ENCODE measurements at places on chromosomes 3 and 15.

DNA sequence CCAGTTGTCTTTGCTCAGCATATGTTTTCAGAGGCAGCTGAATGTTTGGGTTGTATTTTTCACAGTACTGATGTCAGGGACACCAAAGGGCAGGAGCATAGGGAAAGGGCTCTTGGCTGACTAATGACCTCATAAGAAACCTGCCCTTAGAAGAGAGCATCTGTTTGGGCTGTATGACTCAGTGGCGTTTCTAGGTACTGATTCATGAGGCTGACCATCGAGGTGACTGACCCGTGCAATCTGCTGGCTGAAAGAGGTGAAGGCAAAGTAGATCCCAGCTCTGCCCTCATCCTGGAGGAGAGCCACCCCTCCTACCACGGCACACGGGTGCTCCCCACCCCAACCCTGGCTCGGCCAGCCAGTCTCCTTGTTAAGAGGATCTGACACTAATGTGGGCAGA, 8.3 kb downstream of the LMCD1 start:
- no peak overlapping the region for H3K4me3 ChIP-seq
- H3K4me1 ChIP-seq: no peaks in the 10 kb centered on the region
- no peaks in the 10 kb centered on the region for H3K27me3 ChIP-seq
- no peak for DNase-seq

DNA sequence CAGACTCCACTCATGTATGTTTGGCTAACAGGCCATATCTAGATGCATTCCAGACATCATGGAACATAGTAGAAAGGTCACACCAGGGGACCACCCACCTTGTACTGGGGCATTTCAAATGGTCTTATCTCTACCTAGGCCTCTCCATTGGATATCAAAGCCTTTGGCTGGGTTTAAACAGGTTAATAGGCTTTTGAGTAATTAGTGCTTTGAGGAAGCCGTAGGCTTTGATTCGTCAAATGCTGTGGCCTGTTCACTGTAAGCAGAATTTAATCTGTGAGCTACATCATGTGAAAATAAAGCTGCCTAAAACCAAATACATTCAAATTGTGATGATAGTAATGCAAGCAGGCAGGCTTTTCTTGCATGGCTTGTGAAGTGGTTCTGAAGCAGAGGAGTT, 129.5 kb downstream of the ST8SIA2 start:
- no peak overlapping the region for H3K4me3 ChIP-seq
- H3K27ac ChIP-seq: no peak overlapping the region
- no peaks in the 10 kb centered on the region for H3K36me3 ChIP-seq
- H3K4me1 ChIP-seq: no peaks in the 10 kb centered on the region
- H3K27me3 ChIP-seq: no peaks in the 10 kb centered on the region
- no peak for DNase-seq

GRCh38 chr15:81168644-81169043, 28.0 kb upstream of the IL16 start:
- no peak overlapping the region for H3K27ac ChIP-seq
- no peaks in the 10 kb centered on the region for H3K36me3 ChIP-seq
- H3K4me3 ChIP-seq: no peak overlapping the region
- no peaks in the 10 kb centered on the region for H3K27me3 ChIP-seq
- DNase-seq: no peak
- H3K4me1 ChIP-seq: peaks cover 20% of the 10 kb centered on the region

GRCh38 chr3:194439881-194440550, 41.0 kb upstream of the GP5 start:
- H3K4me3 ChIP-seq: no peak overlapping the region
- no peaks in the 10 kb centered on the region for H3K4me1 ChIP-seq
- H3K27me3 ChIP-seq: no peaks in the 10 kb centered on the region
- DNase-seq: no peak

- no peaks in the 10 kb centered on the region for H3K27me3 ChIP-seq
- no peaks in the 10 kb centered on the region for H3K36me3 ChIP-seq
- no peaks in the 10 kb centered on the region for H3K4me1 ChIP-seq
Observed at GRCh38 chr3:23189187-23189586, 13.9 kb upstream of the UBE2E2 start.

DNA sequence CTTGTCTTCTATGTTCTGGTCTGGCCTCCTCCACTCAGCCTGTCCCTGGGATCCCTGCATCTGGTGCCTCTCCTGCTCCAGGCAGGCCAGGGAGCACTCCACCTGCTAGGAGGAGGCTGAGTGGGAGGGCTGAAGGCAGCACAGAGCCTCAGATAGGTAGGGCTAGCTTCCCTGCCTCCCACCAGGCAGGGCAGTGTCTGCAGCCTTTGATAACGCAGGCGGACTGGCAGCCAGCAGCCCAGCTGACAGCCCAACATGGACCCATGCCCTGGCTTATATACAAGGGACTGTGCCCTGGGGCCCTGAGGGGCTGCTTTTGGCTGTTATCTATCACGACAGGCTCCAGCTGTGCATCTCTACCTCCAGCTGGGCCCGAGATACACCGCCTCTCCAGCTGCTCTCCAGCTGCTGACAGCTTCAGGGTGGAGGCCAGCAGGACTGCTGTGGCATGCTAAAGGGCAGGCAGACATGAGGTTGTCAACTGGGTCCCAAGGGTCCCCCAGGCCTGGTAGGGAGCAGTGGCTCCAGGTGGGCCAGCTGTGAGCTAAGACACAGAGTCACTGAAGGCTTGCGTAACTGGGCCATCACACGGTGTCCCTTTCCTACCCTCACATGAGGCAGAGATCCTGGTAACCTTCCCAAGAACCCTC, 5.2 kb upstream of the CLK3 start:
- no peaks in the 10 kb centered on the region for H3K27me3 ChIP-seq
- H3K4me1 ChIP-seq: no peaks in the 10 kb centered on the region
- H3K36me3 ChIP-seq: no peaks in the 10 kb centered on the region
- no peak for DNase-seq

- H3K27me3 ChIP-seq: no peaks in the 10 kb centered on the region
- DNase-seq: no peak
- H3K36me3 ChIP-seq: no peaks in the 10 kb centered on the region
- no peak overlapping the region for H3K4me3 ChIP-seq
- no peaks in the 10 kb centered on the region for H3K4me1 ChIP-seq
- no peak overlapping the region for H3K27ac ChIP-seq
Observed at GRCh38 chr3:82973791-82974190, 1212.3 kb upstream of the GBE1 start.

GRCh38 chr15:38517312-38517975, 47.2 kb downstream of the RASGRP1 start:
- peaks cover 57% of the 10 kb centered on the region for H3K36me3 ChIP-seq
- H3K4me3 ChIP-seq: no peak overlapping the region
- H3K27ac ChIP-seq: no peak overlapping the region
- H3K4me1 ChIP-seq: no peaks in the 10 kb centered on the region
- no peak for DNase-seq

DNA sequence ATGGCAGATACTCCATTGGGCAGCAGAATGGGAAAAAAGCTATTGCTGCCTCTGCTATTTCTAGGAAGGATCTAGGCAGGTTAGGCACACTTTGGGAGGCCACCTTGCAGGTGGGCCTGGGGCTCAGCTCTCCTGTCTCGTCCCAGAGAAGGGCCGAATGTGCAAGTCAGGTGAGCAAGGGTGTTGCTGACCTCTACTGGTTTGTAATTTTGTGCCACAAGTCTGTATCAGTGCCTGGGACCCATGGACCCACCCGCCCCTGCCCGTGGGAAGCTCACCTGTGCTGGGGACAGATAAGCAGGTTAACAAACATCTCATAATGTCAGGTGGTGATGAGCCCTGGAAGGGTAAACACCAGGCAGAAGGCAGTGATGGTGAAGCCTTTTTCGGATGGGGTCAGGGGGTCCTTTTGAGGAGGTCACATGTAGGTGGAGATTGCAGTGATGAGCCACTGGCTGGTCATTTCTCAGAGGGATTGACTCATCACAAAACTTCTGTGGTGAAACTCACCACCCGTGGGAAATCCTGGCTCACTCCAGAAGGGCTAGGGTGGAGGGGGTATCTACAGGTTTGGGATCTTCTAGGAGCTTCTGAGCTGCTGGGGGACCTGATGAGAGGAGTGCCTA, 161.3 kb downstream of the KLF13 start:
- H3K4me3 ChIP-seq: no peak overlapping the region
- H3K27me3 ChIP-seq: no peaks in the 10 kb centered on the region
- no peak for DNase-seq
- no peak overlapping the region for H3K27ac ChIP-seq

DNA sequence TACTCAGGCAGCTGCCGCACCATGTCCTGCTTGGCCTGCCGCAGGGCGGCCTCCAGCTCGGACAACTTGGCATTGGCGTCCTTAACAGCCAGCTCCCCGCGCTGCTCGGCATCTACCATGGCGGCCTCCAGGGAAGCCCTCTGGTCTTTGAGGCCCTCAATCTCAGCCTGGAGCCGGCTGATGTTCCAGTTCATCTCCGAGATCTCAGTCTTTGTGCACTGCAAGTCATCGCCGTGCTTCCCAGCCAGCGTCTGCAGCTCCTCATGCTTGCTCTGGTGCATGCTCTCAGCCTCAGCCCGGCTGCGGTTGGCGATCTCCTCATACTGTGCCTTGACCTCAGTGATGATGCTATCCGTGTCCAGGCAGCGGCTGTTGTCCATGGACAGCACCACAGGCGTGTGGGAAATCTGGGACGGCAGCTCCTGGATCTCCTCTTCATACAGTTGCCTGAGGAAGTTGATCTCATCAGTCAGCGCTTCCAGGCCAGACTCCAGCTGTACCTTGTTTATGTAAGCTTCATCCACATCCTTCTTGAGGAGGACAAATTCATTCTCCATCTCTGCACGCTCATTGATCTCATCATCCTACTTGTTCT, 15.5 kb upstream of the PSTPIP1 start:
- no peak overlapping the region for H3K27ac ChIP-seq
- no peaks in the 10 kb centered on the region for H3K27me3 ChIP-seq
- H3K36me3 ChIP-seq: no peaks in the 10 kb centered on the region
- DNase-seq: no peak

GRCh38 chr15:75720787-75721479, 8.3 kb upstream of the CSPG4 start:
- no peak overlapping the region for H3K27ac ChIP-seq
- no peak for DNase-seq
- H3K27me3 ChIP-seq: no peaks in the 10 kb centered on the region
- H3K4me1 ChIP-seq: no peaks in the 10 kb centered on the region

GRCh38 chr15:25092661-25093060, 137.9 kb downstream of the SNRPN start:
- H3K4me3 ChIP-seq: no peak overlapping the region
- no peak for DNase-seq
- H3K27me3 ChIP-seq: no peaks in the 10 kb centered on the region
- H3K4me1 ChIP-seq: no peaks in the 10 kb centered on the region
- peaks cover 25% of the 10 kb centered on the region for H3K36me3 ChIP-seq

- peaks cover 11% of the 10 kb centered on the region for H3K4me1 ChIP-seq
- no peak for DNase-seq
- H3K36me3 ChIP-seq: no peaks in the 10 kb centered on the region
- H3K4me3 ChIP-seq: no peak overlapping the region
Observed at GRCh38 chr15:92104072-92104471, 250.6 kb downstream of the SLCO3A1 start.

- no peaks in the 10 kb centered on the region for H3K4me1 ChIP-seq
- H3K4me3 ChIP-seq: no peak overlapping the region
- DNase-seq: no peak
- no peaks in the 10 kb centered on the region for H3K36me3 ChIP-seq
- H3K27ac ChIP-seq: no peak overlapping the region
Observed at GRCh38 chr15:73424506-73424905, 18.5 kb upstream of the REC114 start.

DNA sequence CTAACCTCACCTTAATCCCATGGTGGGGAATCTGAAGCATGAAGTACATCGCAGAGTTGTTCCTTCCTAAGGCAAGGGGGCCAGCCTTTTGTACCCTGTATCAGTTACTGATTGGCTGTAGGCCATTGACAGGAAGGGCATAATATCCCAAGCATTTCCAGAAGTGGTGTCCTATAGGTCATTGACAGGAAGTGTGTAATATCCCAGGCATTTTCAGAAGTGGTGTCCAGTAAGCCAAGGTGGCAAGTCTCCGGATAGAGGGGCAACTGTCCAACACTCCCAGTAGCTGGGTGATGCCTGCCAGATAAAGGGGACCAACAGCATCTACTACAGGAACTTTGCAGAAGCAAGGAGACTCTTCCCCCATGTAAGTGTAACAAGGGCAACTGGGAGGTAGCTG, 52.1 kb upstream of the MYRIP start:
- no peaks in the 10 kb centered on the region for H3K36me3 ChIP-seq
- DNase-seq: no peak
- no peaks in the 10 kb centered on the region for H3K27me3 ChIP-seq
- no peak overlapping the region for H3K27ac ChIP-seq
- no peak overlapping the region for H3K4me3 ChIP-seq
- H3K4me1 ChIP-seq: no peaks in the 10 kb centered on the region

DNA sequence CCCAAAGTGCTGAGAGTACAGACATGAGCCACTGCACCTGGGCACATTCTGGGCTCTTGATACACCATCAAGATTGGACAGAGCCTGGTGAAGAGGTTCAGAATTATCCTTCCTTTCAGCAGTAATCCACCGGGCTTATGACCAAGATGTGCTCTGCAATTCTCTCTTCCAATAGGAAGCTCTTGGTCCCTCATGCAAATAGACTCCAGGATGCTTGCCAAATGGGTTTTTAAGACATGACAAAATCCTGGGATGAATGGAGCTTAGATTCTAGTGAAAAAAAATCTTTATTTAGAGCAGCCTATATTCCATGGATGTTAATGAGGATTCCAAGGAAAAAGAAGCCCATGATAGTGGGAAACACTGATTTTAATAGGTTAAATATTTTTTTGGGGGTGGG, 119.1 kb downstream of the SV2B start:
- H3K27me3 ChIP-seq: no peaks in the 10 kb centered on the region
- H3K27ac ChIP-seq: no peak overlapping the region
- no peaks in the 10 kb centered on the region for H3K4me1 ChIP-seq
- H3K36me3 ChIP-seq: no peaks in the 10 kb centered on the region
- no peak overlapping the region for H3K4me3 ChIP-seq
- no peak for DNase-seq

All from CD8-positive, alpha-beta memory T cell (primary cell).